Astrocyte of the spinal cord (primary cell): ENCODE measurements at places on chromosomes 16 and 17.

DNA sequence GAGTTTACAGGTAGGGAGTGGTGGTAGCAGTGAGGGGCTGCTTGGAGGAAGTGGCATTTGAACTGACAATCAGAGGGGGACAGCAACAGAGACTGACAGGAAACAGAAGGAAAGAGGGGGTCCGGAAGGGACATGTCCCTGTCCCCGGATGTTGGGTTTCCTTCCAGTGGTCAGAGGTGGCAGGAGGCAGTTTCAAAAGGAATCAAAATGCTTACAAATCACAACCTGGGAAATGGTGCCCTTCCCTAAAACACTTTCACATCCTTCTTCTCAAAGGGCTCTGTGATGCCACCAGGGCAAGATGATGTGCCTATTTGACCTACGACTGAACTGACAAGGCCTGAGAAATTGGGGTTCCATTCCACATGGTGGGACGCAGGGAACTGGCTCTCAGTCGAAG, 19.7 kb downstream of the ADGRG1 start:
- no peak for DNase-seq

GRCh38 chr17:42183741-42184711, 1.2 kb downstream of the HCRT start:
- peak; percentile 61 for DNase-seq

GRCh38 chr17:20022701-20023100, 13.5 kb downstream of the SPECC1 start:
- no peak for DNase-seq

DNA sequence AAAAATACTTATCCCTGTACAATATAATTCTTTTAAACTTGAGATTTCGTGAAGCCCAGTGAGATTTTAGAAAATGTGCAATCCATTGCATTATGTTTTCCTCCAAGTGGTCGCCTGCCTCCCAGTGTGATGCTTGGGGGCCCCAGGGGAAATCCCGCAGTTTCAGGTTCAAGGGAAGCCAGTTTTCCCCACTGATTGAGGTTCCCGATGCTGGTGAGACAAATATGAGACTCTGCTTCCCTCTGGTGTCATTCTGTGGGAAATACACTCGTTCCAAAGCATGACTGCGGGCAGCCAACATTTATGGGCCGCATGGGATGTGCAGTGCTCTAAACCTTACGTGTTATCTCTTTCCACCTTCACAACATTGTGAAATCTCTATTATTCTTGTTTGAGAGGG, 200.8 kb downstream of the PRKCB start:
- DNase-seq = peak; percentile 20

DNA sequence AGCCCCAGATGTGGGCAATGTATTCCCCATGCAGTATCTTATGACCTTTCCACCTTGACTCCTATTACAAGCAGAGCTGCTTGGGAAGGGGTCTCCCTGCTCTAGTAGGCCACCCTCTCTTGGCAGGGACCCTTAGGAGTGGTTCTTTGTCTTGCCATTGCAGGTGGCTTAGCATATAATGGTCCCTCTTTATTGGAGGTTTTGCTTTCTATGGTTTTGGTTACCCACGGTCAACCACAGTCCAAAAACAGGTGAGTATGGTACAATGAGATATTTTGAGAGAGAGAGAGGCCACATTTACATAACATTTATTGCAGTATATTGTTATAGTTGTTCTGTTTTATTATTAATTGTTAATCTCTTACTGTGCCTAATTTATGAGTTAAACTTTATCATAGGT, 472.8 kb upstream of the ASIC2 start:
- no peak for DNase-seq

DNA sequence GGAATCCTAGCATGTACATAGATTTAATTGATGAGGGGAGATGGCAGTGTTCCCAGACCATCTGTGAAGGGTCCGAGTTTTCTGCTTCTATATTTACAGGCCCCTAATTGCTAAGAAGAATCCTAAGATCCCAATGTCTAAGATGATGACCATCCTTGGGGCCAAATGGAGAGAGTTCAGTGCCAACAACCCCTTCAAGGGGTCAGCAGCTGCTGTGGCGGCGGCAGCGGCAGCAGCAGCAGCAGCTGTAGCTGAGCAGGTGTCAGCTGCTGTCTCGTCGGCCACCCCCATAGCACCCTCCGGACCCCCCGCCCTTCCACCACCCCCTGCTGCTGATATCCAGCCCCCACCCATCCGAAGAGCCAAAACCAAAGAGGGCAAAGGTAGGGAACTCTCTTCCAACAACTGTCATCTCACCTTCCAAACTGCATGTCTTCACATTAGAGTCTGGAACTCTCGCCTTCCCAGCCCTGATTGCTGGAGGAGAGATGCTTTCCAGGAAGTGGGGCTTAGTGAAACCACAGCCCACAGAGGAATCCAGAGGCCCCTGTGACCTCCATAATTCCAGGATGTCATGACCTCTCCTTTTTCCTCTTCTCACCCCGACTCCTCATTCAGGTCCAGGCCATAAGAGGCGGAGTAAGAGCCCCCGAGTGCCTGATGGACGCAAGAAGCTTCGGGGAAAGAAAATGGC, 4.7 kb downstream of the CHD3 start:
- no peak for DNase-seq

DNA sequence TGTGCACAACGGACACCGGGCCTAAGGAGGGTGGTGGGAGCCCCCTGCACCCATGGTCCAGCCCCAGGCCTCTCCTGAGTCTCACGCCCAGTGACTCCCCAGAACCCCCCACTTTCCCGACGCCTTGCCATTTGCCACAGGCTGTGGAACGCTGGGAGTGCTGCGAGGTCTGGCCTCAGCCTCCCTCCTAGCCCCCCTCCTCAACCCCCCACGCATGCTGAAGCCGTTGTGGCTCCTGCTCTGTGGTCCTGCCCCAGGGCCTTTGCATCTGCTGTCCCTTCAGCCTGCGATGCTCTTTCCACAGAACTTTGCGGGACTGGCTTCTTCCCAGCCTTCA, 226.0 kb upstream of the GSE1 start:
- DNase-seq = no peak

- no peak for DNase-seq
Observed at GRCh38 chr16:50400967-50401348, 32.2 kb upstream of the BRD7 start.

DNA sequence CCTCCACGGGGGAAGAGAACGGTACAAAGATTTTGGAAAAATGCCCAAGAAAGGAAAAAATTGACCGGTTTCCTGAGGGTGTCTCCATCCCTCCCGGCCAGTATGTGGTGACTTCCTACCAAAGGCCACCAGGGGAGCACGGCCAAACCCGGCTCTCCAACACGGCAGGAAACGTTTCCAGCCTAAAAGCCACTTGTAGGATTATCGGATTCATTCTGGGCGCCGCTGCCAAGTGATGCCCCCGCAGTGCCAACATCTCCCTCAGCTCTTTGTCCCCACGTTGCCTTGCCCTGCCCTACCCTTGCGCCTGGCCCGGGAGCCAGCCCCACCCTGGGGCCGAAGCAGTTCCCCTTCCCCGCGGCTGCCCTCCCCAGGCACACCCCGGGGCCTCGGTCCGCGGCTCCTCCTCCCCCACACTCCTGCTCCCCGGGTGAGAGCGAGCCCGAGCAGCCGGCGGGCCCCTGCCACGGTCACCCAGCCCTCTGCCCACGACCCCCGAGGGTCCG, 688 bp downstream of the CRK start:
- DNase-seq = peak; percentile 67

DNA sequence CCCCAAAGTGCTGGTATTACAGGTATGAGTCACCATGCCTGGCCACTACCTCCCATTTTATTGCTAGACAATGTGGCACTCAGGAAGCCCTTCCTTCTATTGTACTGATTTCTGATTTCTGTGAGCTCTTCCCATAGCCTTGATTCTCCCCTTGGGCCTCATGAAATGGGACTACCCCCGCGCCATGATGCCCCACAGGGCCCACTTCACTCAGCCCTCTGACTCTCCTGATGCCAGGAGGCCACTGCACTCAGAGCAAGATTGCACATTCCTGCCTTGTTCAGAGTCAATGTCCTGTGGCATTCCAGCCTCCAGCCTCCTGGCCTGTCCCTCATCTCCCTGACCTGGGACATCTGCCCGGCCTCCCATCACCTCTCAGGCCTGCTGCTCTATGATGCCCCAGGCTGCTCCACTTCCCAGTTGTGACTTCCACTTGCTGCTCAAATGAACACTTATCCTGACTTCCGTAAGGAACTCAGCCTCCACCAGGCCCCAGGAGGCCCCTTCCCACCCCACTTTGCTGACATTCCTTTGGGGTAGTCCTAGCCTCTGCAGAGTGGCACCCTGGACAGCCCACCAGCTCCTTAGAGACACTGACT, 66.6 kb upstream of the KSR1 start:
- DNase-seq = no peak

GRCh38 chr17:39701012-39701783, 1.3 kb downstream of the ERBB2 start:
- no peak for DNase-seq

GRCh38 chr16:67419931-67420330, 3.7 kb upstream of the ZDHHC1 start:
- no peak for DNase-seq

GRCh38 chr17:47935961-47936360, 5.4 kb upstream of the PNPO start:
- DNase-seq = peak; percentile 32

DNA sequence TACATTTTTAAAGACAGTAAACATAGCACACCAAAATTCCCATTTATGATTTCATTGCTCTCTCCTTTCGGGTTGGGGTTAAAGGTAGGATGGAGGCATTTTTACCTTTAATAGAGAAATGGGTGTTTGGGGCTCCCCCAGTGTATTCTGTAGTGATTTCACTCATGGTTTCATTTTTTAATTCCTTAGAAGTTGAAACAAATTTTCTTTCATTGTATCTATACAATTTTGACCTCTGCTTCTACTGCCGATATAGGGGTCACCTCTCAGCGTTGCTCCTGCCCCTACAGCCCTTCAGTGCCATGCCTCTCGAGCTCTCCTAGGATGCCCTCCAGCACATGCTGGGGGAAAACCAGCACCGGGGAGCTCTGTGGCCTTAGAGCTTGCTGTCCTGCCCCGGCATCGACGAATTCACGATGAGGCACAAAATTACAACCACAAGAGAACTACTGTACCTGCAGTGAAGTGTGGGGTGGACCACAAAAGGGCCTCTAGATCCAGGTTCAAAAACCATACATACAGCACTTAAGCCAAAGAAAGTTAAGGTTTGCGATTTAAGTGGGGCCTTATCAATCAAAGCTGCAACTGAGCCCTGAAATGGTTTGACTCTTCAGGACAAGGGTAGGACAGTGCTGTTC, 39.3 kb downstream of the LITAFD start:
- no peak for DNase-seq

- DNase-seq = peak; percentile 36
Observed at GRCh38 chr17:7997186-7997585, 5.2 kb upstream of the GUCY2D start.

GRCh38 chr16:54936979-54937670, 6.5 kb downstream of the IRX5 start:
- peak; percentile 74 for DNase-seq

DNA sequence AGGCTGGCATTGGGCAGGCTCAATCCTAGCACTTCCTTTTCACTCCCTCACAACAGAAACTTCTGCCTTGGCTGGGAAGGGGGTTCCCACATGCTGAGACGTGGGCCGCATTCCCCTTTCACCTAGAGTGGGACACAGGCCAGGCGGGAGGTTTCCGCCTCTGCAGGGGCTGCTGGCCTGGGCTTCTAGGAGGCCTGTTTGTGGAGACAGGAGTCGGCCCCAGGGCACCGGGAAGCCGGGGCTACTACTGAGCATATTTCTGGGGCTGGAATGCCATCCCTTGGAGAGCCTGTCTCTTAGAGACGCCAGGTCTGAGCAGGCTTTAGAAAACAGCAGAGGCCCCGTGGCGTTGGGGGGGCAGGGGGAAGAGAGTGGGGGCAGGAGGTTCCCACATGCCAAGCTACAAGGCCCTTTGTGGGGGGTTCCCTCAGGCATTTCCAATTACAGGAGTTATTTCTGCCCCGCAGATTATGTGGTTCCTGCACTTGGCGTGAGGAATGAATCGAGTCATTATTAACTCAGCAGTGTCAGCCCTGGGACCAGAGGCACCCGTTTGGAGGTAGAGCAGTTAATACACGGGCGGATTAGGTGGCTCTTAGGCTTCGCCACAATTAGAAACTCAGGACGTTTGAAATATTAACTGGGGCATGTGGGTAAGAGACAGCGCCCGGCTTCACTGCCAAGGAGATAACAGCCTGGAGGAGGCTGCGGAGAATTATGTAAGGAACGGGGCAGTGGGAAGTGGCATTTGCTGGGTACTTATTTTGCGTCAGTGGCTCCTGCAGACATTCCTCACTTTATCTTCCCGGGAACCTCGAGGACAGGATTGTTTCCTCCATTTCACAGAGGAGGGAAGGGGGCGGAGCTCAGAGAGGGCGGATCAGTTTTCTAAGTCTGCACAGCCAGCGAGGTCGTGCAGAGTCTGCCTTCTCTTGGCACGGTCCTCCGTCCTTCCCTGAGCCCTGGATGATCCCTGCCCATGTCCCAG, 162.5 kb downstream of the MAF start:
- peak; percentile 0 for DNase-seq

DNA sequence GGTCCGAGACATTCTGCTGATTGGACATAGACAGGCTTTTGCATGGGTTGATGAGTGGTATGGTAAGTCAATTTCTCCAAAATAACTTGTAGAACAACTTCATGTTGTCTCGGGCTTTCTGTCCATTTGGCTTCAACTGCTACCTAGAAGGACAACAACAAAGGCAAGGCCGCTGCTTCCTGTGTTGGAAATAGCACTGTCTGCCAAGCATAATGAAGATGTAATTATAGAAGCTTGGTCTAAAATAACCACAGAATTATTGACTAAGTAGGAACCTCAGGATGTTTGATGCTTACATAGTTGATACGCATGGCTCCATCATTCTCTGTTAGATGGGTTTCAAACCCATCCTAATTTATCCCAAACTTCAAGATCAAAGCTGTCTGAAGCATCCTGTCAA, 42.3 kb upstream of the NOL11 start:
- DNase-seq = no peak

DNA sequence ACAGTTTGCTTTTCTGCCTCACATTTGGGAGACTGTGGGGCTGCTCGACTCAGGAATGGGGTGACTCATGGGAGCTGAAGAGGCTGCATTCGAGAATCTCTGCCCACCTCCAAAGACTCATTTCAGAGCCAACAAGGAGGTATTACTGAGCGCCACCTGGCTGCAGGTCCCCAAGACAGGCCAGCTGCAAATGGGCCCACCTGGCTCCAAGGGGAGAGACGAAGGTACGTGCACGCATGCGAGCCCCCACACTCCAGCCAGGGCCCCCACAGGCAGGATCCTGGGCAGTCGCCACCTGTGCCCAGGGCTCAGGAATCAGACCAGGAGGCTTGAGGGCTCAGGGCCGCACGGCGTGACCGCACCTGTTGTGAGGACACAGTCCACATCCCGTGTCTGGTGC, 6.0 kb downstream of the HAGHL start:
- DNase-seq = no peak
